Stimulated activated CD4-positive, alpha-beta T cell treated with anti-CD3 and anti-CD28 coated beads, Interleukin-15, amount 100 ng/mL, for 24 hours (primary cell): ENCODE measurements at places on chromosomes 11 and 22.

DNA sequence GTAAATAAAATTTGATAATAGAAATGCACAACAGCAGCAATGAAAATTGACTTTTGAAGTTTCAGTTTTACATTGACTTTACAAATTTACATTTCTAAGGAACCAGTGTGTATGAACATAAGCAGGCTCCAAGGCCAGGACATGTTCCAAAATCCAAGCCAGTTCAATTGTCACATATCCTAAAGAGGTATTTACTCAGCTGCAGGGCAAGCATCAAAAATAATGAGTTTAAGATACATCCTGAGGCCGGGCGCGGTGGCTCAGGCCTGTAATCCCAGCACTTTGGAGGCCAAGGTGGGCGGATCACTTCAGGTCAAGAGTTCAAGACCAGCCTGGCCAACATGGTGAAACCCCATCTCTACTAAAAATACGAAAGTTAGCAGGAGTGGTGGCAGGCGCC lies 39.0 kb upstream of the AKIP1 start:
- DNase-seq = no peak

GRCh38 chr11:112886434-112887370 lies 74.5 kb upstream of the NCAM1 start:
- DNase-seq = no peak

- DNase-seq = no peak
Observed at GRCh38 chr11:16883174-16883573, 131.0 kb downstream of the PLEKHA7 start.

DNA sequence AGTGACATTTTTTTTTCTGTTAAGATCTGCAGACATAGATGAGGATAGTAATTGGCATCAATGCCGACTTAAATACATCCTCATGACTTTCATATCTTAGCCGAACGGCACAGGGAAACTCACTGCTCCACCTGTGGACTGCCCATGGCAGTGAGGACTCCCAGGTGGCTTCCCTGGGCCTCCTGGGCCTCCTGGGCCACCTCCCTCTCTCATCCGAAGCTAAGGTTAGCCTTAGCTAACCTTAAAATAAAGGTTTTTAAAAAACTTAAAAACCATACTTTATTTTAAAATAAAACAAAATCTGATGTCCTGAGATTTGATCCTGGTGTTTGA lies 38.1 kb upstream of the TSKU start:
- no peak for DNase-seq

DNA sequence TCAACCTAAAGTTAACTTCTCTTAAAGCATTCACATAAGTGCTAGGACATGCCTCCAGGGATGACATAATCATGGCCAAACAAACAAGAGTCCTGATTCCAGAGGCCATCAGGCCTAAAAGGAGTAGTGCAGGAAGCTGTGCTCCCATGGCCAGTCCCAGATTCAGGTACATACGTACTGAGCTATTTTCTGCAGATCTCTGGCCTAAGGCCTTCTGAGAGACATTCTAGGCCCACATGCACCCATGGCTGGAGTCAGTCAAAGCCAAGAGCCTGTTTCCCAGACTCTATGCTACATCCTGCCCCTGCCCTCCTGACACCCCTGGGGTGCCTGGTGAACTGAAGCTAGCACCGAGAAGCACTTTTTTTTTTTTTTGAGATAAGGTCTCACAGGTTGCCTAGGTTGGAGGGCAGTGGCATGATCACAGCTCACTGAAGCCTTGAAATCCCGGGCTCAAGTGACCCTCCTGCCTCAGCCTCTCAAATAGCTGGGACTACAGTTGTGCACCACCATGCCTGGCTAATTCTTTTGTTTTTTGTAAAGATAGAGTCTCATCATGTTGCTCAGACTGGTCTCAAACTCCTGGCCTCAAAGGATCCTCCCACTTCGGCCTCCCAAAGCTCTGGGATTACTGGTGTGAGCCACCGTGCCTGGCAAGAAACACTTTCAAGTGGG lies 553 bp downstream of the CD3D start:
- no peak for DNase-seq

DNA sequence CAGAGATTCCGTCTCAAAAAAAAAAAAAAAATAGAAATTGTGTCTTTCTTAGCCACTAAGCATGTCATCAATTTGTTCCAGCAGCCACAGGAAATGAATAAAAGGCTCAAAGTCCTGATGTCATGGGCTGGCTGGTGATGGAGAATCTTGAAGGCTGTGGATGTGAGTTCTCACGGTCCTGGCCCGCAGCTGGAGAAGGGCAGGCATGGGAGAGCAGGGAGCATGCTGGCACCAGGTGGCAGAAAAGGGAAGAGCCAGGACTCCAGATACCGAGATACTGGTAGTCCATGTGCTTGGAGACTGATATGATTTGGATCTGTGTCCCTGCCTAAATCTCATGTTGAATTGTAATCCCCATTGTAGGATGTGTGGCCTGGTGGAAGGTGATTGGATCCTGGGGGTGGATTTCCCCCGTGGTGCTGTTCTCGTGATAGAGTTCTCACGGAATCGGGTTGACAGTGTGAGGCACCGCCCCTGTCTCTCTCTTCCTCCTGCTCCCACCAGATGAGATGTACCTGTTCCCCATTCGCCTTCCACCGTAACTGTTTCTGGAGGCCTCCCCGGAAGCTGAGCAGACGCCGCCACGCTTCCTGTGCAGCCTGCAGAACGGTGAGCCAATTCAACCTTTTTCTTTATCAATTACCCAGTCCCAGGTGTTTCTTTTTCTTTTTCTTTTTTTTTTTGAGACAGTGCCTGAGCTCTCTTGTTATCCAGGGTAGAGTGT lies 18.1 kb downstream of the MRGPRD start:
- no peak for DNase-seq

DNA sequence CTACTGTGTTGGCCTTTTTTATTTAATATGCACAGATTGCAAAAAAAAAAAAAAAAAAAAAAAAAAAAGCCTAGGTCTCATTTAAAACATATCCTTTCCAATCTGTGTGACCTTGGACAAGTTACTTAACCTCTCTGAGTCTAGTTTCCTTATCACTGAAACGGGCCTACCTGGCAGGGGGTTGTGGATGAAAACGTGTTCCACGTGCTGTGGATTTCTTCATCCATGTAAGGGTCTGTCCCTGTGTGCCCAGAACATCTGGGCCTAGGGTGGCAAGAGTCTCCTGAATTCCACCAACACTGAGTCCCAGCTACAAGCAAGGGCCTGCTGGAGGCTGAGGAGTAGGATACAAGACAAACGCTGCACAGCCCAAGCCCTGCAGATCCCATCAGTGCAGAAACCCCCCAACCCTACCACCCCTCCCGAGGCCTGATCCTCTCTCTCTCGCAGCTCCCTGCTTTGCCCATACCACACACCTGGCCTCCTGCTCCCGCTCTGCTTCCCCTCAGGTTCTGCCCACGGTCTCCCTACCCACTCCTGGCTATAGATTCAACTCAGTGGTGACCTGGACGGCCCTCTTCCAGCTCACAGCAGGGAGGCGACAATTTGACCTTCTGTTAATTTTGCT lies 4.7 kb upstream of the GNAZ start:
- no peak for DNase-seq
